ENCODE measurements at places on chromosomes 11 and 22.
A peak's percentile ranks its signal among the peaks of the same experiment; 100 is the strongest.

GRCh38 chr11:95363708-95364107 is 132.7 kb upstream of the SESN3 start:
- DNase-seq: no peak

GRCh38 chr22:21990445-21991303 is 8.1 kb upstream of the TOP3B start:
- DNase-seq: no peak

DNA sequence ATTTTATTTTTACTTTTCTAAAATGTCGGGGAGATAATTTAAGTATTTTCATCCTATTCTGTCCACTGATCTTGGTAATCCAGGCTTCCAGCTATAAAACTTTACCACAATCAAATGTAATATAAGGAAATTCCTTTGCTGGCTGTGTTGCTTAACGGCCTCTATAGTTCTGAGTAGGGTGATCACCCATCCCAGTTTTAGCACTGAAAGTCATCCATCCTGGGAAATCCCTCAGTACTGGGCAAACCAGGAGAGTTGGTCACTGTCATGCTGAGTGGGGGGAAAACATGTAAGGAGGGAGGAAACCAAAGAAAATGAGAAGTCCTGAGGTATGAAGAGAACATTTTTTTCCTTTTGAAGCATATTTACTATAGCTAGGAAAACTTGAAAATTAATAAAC is 12.8 kb upstream of the BACE1-AS start:
- no peak for DNase-seq

DNA sequence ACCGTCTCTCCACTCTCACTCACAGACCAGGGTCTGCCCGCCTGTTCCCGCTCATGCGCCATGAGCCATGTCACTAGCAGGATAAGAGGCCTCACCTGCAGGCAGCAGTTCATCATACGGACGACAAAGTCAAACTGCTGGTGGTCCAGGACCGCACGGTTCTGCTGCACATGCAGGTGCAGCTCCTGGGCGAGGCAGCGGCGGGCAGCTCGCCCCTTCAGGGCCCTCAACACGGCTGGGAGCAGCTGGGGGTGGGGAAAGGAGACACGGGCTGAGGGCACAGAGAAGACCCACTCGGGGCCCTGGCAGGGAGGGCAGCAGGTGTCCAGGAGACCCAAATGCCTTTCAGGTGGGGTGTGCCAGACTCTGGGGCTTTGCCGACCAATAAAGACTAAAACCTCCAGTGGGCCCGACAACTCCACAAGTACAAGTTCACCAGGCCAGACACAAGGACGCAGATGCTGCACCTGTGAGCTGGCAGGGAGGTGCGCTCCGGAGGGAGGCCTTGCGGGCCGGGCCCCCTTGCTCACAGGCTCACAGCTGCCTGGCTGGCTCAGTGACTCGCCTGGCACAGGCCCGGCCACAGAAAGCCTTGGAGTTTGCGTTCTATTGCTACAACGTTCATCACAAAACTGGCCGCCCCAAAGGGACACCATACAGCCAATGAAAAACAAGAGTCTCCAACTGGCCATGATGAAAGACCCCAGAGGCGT is 11.5 kb downstream of the SBF1 start:
- no peak for DNase-seq

- DNase-seq: no peak
Measured at GRCh38 chr11:117146521-117146920, 2.4 kb downstream of the PAFAH1B2 start.

GRCh38 chr11:118128721-118129470 is 23.7 kb downstream of the SCN4B start:
- no peak for DNase-seq

- DNase-seq: no peak
Measured at GRCh38 chr11:67256477-67257135, 9.7 kb upstream of the GRK2 start.

- no peak for DNase-seq
Measured at GRCh38 chr11:73288192-73288872, 16.2 kb downstream of the P2RY6 start.

DNA sequence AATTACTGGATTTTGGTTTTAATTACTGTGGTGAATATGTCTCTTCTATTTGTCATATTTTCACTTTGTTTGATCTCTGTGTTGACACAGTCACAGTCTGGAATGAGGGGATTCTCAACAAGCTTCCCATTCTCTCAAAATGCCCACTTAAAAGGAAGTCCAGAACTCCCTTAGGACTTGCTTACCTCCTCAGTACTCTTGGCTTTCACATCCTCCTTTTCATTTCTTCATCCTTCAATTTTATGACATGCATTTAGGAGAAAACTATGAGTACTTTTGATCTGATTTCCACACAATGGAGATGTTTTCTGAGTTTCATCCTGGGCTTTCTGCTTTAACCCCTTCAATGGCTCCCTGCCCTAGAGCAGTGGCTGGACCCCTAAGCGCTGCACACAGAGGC is 49.3 kb upstream of the FLI1 start:
- no peak for DNase-seq

DNA sequence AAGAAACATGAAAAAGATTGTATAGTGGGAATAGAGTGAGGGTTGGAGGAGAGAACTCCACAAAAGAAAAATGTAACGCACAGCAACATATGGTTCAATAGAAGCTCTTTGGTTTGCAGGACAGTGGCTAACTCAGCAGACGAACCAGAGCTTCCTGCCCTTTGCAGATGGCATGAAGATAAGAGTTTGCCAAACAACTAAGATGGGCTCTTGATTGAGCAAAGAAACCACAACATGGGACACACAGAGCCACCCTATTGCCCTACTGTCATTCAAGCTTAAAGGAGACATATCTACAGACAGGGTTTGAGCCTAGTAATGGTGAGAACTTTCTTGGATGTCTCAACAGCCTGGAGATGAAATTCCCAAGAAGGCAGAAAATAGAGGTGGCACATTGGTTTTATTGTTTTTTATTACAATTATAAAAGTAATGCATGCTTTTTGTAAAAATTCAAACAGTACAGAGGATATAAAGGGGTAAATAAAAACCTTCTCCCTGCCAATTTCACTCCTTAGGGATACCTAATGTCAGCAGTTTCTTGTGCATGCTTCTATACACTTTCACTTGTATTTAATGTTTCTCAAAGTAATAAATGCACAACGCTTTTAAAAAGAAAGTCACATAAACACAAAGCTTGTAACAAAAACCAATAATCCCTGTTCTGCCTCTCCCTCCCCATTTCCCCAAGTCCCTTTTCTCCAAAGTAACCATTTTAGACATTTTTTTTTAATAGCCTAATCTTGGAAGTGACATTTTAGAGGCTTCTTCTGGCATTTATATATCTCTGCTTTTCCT is 63.7 kb downstream of the COPB1 start:
- DNase-seq: no peak

DNA sequence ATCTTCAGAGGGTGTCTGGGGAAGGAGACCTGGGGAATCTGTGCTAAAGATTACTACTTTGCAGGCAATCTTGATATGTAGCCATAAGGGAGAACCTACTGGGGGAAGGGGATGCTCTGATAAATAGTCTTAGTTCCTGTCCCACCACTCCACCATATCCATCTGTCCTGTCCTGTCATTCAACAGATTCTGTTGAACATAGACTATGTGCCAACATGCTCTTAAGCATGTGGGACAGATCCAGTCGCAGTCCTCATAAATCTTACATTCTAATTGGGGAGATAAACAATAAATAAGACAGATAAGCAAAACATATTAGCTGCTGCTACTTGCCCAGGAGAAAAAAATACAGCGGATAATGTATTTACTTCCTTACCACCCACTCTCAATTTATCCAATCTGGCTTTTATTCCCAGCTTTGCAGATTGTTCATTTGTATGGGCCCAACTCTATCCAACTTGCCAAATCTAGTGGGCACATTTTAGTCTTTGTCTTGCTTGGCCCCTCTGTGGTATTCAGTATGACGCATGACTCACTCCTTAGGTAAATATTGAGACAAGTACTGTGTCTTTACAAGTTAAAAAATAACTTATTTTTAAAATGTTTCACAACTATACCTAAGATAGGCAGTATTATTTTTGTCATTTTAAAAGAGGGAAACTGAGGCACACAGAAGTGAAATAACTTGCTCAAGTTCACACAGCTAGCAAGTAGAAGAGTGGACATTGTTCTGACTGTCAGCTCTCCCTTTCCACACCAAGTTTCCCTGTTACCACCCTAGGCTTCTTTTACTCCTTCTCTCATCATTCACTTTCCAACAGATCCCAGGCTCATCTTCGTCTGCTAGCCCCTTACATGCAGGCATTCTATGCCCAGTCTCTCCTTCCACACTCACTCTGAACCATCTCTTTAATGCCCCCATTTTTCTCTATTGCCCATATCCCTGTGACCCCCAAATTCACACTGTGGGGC is 133.6 kb upstream of the SESN3 start:
- DNase-seq: no peak

DNA sequence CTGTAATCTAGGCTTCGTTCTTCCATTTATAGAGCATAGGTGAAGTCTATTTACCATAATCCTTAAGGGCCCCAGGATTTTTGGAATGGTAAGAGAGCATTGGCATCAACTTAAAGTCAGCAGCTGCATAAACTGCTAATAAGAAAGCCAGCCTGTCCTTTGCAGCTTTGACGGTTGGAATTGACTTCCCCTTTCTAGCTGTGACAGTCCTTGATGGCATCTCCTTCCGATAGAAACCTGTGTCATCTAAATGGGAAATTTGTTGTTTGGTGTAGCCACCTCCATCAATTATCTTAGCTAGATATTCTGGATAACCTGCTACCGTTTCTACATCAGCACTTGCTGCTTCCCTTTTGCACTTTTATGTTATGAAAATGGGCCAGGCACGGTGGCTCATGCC is 58.0 kb upstream of the GLYATL1B start:
- DNase-seq: no peak

GRCh38 chr11:2461956-2462542 is 17.2 kb downstream of the KCNQ1 start:
- DNase-seq: no peak

- no peak for DNase-seq
Measured at GRCh38 chr11:26914968-26915367, 78.9 kb upstream of the FIBIN start.

GRCh38 chr22:50010676-50011446 is 1.7 kb downstream of the IL17REL start:
- no peak for DNase-seq

- no peak for DNase-seq
Measured at GRCh38 chr11:35347921-35348331, 71.4 kb downstream of the SLC1A2 start.

DNA sequence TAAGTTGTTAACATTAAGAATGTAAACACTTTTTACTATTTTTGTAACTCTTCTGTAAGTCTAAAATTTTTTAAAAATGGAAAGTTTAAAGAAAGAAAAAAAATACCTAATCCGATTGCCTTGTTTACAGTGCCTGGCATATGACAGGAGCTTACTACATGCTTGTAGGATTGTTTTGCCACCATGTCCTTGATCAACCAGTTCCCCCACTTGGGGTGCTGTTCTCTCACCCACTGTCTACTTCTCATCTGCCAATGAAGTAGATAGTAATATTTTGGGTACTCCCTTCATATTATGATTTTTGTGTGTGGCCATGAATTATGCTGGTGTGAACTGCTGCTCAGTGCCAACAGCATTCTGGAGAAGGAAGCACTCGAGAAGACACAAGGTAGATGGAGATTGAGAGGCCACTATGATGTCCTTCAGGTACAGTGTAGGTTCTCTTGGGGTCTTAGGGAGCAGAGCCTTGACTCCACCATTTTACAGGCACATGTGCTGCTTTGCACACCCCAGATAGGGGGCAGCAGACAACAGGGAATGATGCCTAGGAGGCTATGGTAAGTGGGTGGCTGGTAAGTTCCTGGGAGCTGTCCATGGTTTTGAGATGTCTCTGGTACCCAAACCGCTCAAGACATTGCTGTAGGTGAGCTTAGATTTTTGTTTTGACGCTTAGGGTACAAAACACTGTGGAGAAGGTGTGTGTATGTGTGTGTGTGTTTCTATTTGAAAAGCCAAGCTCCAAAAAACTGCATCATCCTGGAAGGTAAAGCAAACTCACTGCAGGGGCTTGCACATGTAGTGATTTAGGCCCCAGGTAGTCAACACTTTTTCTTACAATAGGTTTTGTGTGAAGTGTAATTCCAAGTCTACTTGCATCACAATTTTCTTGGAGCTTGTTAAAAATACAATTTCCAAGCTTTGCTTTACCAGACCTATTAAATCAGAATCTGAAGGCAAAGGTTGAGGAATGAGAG is 494.5 kb upstream of the LARGE1 start:
- DNase-seq: peak; percentile 72

DNA sequence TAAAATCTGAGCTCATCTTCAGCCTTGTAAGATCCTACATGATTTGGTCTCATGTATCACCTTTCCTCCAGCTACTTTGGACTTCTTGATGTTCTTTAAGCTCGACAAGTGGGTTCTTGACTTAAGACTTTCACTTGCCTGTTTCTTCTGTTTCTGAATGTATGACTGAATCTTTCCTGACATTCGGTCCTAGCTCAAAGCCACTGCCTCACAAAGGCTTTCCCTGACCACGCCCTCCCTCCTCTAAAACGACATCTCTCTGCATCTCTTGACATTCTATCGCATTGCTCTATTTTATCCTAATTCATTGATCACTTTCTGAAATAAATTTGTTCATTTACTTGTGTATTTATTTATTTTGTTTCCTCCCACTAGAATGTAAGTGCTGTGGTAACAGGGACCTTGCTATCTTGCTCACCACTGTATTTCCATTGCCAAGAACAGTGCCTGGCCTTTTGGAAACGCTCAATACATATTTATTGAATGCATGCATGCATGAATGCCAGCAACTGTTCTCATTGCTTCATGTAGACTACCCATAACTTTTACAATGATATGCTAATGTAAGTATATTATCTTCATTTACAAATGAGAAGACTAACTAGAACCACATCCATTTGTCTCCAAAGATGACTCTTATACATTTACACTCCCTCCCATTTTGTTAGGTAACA is 43.0 kb downstream of the LMO2 start:
- DNase-seq: no peak

DNA sequence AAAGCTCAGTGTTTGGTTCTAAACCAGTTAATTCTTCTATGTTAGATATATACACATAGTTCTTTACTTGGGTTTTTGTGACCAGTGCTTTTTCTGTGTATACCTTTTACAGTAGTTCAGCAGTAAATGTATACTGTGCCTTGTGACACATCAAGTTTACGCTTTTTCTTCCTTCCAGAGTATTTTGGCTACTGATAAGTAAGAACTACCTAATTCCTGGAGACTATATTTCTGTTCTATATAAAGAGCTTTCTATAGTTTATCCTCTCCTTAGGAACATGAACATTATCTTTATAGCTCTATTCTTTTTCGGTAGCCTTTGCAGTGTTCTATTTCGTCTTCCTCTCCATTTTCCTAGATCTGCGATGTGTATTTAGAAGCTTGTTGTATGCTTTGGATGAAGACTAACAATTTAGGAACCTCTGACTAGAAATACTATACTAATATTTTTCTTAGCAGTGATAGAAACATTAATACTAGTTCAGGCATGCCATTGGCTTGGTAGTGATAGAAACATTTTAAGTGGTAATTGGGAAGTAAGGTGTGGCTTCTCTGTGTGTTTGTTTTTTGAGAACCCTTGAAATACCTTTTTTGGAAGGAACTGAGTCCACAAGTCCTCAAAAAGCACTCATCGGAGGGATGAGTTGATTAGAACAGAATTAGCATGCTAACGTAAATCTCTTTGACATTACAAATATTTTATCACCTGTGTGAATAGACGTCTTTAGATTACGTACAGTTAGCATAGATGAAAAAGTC is 74.6 kb downstream of the ARHGEF12 start:
- no peak for DNase-seq

- DNase-seq: no peak
Measured at GRCh38 chr11:134350381-134350780, 18.6 kb downstream of the GLB1L2 start.
